Mammary epithelial cell (primary cell): ENCODE measurements at places on chromosomes 2 and 18. TPM values are rescaled to one million over a fixed set of nuclear protein-coding genes. Genes with fewer than 3 reads are reported as not detected.

Gene ARHGEF4
- 48.8 TPM for total RNA-seq

Gene DRC1
- 0.33 TPM for total RNA-seq

Gene SYT4
- total RNA-seq: not detected

Gene TANC1
- 51.5 TPM for total RNA-seq

Gene SERPINB10
- not detected for total RNA-seq

Gene MROH2A
- total RNA-seq: not detected in 2 replicates

DNA sequence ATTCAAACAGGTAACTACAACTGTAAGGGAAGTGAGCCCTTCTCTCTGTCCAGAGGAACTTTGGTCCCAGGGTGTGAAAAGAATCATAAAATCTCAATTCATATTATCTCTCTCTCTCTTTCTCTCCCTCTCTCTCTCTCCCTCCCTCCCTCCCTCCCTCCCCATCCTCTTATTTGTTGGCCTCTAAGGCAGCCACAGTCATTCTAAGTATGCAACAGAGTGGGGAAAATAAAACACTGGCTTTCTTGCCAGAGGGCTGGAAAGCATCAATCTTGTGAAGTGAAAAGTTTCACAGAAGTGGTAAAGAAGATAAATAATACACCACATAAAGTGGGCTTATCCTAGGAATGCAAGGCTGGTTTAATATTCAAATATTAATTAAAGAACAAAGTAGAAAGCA, 95.6 kb upstream of the KCNH7 start:
- no peak for DNase-seq

GRCh38 chr18:29840089-29840488, 1202.5 kb downstream of the DSC3 start:
- DNase-seq: peak; percentile 84

DNA sequence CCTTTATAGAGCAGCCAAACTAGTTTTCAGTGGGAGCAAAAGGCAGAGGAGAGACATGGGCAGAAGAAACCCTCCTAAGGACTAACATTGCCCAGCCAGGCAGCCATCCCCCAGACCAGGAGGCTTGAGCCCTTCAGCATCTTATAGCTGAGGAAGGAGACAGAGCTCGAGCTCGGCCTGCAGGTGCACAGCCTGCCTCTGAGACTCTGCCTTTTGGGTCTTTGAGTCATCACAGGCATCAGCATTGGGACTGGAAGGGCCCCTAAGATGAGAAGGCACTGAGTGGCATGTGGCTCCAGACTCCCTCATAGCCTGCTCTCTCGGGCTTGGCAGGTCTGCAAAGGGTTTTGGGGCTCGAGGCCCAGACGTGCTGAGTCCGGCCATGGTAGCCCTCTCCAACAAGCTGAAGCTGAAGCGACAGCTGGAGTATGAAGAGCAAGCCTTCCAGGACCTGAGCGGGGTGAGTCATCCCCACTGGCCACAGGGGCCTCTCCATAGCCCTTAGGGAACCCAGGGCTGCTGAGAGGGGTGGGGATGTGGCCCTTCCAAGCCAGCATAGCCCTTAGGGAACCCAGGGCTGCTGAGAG, 84.1 kb downstream of the EPAS1 start:
- DNase-seq: no peak

DNA sequence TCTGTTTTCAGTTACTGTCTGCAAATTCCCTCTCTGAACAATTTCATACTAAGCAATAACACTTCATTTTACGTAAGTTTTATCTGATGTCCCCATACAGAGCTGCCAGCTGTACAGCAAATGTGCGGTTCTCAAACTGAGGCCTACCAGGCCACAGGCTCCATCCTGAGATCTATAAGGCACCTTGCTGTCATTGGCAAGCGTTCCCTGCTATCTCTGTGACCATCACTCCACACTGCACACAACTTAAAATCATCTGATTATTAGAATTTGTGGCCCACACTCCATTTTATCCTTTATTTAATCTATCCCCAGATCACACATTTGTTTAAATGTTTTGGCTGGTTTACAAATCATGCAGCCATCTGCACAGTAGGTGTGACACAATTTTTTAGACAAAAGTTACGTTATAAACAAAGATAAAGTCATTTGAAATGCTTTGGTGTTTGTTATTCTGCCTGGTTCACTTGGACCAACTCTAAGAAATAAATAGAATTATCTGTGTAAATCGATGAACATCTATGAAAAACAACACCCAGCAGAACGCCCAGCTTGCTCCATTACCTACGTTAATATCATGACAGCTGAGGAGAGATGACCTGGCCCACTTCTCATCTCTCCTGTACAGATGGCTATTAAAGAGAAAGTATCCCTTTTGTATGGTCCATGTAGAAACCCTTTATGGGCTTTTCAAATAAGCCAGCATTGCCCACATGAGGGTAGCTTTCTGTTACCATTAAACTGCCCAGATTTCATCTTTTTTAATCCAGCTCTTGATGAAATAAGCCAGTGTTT, 162.4 kb downstream of the ZNF521 start:
- no peak for DNase-seq

DNA sequence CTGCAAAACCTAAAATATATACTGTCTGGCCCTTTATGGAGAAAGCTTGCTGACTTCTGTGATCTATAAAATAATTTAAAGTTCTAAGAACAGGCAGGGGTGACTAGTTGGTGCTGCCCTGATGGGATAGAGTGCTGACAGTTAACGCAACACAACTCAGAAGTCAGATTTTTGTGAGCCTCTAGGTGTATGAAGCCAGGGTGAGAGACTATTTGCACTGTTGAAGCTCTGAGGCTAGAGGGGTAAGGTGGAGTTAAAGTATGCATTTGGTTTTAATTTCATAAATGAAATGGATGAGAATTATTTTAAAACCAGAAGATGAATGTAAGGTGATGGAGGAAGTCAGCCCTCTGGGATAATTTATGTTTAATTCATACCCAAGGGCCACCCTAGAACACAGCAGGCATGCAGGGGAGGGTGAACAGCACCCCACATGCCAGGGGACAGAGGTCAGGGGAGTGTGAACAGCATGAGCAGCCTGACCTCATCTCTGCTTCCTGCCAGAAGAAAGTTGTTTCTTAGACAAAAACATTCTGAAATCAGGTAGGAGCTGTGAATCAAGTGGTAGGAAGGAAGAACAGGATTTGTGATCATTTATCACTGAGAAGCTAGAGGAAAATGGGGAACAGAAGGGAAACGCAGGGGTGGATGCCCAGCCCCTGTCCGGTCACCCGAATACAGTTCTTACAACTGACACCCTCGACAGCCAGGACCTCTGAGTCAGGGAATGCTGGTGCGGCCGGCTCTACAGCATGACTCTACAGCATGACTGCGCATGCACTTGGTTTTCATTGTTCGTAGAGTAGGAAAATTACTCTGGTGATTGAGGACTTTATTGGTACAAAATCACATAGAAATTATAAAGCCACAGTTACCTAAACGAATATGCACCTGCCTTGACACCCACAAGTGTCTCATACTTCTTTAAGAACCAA, 93.1 kb downstream of the MBP start:
- DNase-seq: peak; percentile 23

- DNase-seq: peak; percentile 75
Observed at GRCh38 chr2:11658208-11659114, 11.5 kb downstream of the NTSR2 start.

DNA sequence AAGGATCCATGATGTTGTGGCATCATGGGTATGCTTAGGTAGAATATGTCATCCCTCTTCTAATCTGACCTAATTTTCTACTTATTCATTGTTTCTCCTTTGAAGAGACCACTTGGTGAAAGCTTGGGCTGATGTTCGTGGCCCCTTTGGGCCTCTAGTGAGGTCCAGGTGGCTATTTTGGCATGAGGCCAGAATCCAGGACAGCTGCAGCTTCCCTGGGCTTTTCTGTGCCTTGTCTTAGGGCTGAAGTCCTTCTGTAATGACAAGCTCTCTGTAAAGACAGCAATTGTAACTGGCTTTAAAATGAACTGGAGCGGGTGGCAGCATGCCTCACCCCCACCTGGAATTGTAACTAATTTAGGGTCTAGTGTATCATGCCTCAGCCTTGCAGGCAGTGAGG, 15.6 kb upstream of the MC2R start:
- no peak for DNase-seq

- DNase-seq: no peak
Observed at GRCh38 chr2:128594651-128594910, 275.9 kb upstream of the HS6ST1 start.

DNA sequence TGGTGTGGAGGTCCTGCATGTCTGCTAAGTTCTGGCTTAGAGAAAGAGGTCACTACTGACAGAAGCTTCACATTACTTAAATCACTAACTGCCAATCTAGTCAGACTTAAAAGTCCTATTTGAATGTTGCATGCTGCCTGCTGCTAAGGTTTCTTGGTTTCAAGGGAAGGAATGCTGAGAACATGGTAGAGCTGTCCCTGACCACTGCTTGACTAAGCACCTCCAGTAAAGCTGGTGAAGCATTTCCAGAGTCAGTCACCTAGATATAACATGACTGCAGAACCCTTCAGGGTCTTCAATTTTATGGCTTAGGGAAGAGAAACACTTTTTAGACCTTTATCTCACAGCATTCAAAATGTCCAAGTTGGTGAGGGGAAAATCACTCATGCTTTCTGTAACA, 2178.3 kb upstream of the PIK3C3 start:
- DNase-seq: no peak

- no peak for DNase-seq
Observed at GRCh38 chr18:27363872-27364271, 178.8 kb upstream of the CHST9 start.

GRCh38 chr2:164745012-164745797, 96.4 kb downstream of the COBLL1 start:
- no peak for DNase-seq

- DNase-seq: no peak
Observed at GRCh38 chr2:207126724-207127308, 38.9 kb downstream of the KLF7 start.

- peak; percentile 68 for DNase-seq
Observed at GRCh38 chr2:222707689-222708273, 36.3 kb downstream of the MOGAT1 start.

GRCh38 chr2:68911709-68912108, 40.5 kb upstream of the BMP10 start:
- no peak for DNase-seq

DNA sequence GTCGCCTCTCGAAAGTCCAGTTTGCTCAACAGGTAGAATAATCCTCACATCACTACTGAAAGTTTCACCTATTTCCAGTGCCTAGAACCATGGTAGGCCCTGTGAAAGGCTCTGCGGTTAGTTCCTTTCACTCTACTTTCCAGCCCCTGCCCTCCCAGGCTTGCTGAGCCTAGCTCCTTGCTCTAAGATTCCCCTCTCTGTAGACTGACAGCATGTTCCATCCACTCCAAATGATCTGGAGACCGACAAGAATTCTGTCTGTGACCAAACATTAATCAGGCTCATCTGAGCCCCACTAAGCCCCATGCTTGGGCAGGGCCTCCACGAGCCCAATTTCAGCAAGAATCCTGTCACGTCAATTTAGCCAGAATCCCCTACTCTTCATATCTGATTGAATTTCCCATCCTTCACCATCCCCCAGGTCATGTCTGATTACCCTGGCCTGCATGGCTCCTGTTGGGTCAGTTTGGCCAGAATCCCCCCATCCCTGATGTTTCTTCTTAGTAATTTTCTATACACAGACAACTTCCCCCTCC, 307.0 kb downstream of the ALK start:
- no peak for DNase-seq

GRCh38 chr18:37383846-37384595, 181.6 kb downstream of the CELF4 start:
- no peak for DNase-seq

DNA sequence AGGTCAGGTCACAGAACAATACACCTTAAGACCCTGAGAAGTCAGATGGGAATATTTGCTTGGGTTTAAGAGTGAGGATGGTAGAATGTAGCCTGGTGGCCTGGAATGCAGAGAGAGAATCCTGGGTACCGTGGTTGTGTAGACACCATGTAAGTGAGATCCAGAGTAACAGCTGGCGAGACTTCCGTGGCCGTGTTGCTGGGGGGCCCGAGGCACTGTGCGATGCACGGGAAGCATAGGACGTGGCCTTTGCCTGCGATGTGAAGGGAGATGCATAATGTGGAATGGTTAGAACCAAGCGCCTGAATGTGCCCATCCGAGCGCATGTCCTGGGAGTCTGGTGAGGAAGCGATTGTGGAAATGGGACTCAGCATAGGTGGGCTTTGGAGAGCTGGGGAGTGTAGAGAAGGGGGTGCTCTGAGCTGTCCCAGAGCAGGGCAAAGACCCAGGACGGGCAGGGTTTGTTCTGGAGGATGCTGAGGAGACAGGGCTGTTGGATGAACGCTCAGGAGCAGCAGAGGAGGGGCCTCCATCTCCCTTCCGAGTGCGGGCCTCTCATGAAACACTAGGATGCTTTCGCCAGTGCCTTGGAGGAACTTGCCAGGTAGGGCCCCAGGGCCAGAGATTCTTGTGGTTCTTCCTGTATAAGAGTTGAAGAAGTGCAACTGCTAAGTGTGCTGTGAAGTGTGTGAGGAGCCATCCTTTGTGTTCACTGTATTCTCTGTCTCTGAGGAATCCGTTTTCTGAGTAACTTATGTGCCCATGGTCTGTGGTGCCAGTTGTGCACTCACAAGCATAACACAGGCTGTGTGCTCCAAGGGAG, 7.1 kb downstream of the RNF144A start:
- no peak for DNase-seq

GRCh38 chr2:73092146-73092783, 20.5 kb downstream of the RAB11FIP5 start:
- no peak for DNase-seq

DNA sequence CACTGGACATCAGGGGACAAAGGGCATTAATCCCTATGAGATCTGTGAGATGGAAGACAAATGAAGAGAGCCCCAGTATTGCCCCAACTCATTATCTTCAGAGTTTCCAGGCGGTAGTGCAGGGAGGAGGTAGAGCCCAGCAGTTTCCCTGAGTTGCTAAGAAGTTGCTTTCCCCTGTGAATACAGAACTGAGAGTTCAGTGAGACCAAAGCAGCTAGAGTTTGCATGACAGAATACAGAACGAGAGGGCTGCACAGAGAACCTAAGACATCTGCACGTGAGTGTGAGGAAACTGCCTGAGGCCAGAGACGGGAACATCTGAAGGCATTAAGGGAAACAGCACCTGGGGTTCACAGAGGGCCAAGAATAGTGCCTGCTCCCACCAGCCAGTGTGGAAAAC, 18.1 kb upstream of the PGAP1 start:
- DNase-seq: no peak

GRCh38 chr2:190766595-190766994, 114.0 kb upstream of the GLS start:
- DNase-seq: no peak
